Fibroblast of lung (primary cell): ENCODE measurements at places on chromosomes 5 and 9.
A peak's percentile ranks its signal among the peaks of the same experiment; 100 is the strongest.

GRCh38 chr5:114324282-114324681, 37.6 kb upstream of the KCNN2 start:
- no peak for DNase-seq

DNA sequence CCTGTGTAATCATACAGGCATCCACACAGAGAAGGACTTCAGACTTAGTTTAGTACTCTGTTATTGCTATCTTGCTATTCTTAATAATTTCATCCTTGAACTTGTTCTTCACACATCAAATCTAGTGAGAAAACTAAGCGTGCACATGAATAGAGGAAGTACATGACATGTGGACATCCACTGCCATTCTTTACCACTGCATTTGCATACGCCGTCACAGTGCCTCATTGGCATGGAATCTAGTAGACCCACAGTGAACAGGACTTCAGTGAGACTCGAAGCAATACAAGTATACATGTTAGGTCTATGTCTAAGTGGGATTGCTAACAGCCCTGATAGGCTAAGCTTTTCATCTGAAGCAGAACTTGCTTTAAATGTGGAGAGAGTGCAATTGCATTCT, 592.1 kb downstream of the TLE4 start:
- no peak for DNase-seq

GRCh38 chr5:56346741-56347535, 113.8 kb upstream of the ANKRD55 start:
- DNase-seq, result peak; percentile 97

DNA sequence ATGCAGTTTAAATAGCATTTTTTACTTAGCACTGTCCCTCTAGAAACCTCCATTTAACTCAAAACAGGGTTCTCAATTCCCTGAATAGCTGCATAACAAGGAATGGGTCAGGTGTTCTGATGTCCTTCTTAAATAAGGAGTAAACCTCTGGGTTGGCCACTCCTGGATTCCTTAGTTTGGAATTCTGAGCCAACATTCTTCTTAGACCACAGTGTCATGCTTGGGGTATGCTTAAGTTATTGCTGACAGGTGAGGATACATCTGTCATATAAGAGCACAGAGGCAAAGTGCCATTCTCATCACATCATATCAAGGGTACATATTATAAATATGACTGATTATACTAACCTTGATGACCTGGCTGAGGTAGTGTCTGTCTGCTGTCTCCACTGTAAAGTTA, 179.9 kb upstream of the SEMA6A start:
- no peak for DNase-seq

- no peak for DNase-seq
Observed at GRCh38 chr5:169213479-169213878, 87.5 kb downstream of the SLIT3 start.
